Bronchial smooth muscle cell (primary cell): ENCODE measurements at places on chromosomes 2 and 18. TPM values are rescaled to one million over a fixed set of nuclear protein-coding genes. Genes with fewer than 3 reads are reported as not detected.

Gene LCT
- under 0.01 and 0.09 TPM in 2 replicates for total RNA-seq

Gene KIAA2012
- total RNA-seq = not detected in 2 replicates

Gene ALPP
- not detected in 2 replicates for total RNA-seq

Gene HPCAL1
- total RNA-seq = 14.3 and 17.2 TPM in 2 replicates

Gene TDRD15
- not detected in 2 replicates for total RNA-seq

Gene CERS6
- total RNA-seq = 6.3 and 8.0 TPM in 2 replicates

Gene FAM124B
- under 0.01 and 0.16 TPM in 2 replicates for total RNA-seq

Gene CRIM1
- total RNA-seq = 63.9 and 74.7 TPM in 2 replicates

Gene SOWAHC
- 5.0 and 7.7 TPM in 2 replicates for total RNA-seq

Gene TACR1
- 0.16 TPM in 1 of 2 replicates, not detected in the other for total RNA-seq

Gene INHBB
- not detected in 2 replicates for total RNA-seq

Gene FBLN7
- 0.09 and 0.47 TPM in 2 replicates for total RNA-seq

Gene CCDC178
- 0.16 and 0.94 TPM in 2 replicates for total RNA-seq

Gene DARS1
- total RNA-seq = 77.1 and 138 TPM in 2 replicates

Gene CHRND
- total RNA-seq = not detected in 2 replicates

Gene MOGAT1
- not detected in 2 replicates for total RNA-seq

Gene ASIC4
- total RNA-seq = 0.09 and 0.16 TPM in 2 replicates

Gene DIPK1C
- total RNA-seq = not detected in 2 replicates

Gene LIMS4
- total RNA-seq = 0.77 and 4.7 TPM in 2 replicates
